ENCODE measurements at places on chromosomes 7 and 10.

DNA sequence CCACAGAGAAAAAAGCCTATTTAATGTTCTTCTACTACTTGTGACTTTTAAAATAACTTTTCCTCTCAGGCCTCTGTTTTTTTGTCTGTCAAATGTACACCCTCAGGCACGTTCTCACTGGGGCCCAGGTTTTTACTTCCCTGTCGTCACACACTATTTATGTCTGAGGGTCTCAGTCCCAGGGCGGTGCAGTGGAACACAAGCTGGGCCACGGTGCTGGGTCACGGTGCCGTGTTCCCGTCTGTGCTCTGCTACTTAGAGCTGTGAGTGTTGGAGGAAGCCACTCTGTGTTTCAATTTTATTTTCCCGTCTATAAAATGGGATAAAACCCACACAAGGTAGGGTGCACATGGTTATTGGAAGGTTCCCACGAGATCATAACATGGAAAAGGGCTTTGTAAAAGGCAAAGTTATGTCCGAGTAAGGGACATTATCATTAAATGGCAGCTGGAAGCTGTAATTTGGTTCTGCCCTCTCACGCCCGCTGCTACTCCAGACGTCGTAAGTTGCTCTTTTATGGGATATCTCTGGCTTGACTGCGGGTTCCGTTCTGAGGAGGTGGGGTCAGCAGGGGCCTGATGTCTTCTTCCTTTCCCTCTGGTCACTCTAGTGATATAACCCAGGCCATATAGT, 25.2 kb downstream of the ZNF775 start:
- no peak for DNase-seq

DNA sequence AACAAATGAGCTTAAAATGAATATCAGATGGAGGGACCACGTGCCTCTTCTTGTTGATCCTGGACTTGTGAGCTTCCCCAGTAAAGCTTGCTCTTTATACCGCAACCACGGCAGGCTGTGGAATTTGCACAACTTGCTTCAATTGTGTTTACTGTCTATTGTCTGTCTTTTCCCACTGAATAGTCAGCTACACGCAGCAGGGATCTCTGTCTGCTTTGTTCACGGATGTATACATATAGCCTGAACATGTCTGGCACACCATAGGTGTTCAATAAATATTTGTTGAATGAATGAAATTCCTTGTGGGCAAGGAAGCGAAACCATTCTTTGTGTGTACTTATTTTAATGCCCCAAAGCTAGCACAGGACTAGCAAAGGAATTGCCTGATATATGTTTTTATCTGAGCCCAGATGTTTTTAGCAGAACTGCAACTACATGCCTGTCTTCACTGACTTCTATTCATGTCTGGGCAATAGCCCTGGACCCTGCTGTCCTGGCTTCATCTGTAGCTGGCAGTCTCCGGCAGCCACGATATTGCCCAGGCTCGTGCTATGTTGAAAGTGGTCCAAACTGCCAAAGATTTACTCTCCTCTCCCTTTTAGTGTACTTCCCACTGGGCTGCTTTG, 29.9 kb upstream of the IFRD1 start:
- DNase-seq, result no peak

DNA sequence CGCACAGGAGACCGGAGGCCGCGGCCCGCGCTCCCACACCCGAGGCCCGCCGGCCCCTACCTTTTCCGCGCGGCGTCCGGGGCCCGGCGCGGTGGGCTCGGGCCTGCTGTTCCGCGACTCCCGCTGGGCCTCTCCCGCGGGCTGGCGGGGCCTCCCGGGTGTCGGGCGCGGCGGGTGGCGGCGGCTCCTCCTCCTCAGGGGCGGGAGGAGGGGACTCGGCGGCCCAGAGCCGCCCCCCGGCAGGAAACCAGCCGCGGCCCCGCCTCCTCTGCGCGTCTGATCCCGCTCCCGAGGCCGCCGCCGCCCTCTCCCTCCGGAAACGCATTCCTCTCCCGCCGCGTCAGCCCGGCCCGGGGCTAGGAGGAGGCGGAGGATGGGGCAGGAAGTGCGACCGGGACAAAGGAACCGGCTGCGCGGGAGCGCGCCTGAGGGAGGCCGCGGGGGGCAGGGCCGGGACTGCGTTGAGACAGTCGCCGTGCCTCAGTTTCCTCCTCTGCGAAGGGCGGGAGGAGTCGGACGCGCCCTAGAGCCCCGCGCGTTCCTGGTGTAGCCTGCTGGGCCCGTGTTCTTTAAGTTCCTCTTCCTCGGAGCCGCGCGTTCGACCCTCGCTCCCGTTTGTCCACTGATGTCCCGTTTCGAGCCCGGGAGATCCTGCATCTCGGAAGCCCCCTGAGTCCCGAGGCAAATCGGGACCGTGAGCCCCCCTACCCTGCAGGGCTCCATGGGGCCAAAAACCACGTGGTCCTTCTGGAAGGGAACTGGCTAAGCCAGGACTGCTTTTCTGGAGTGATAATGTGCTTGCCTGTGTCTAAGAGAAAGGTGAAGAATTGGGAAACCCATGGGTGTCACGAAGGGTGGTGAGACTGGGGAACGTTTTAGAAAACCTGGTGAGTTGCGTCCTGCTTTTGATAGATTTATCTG, at the start of gene ITGB1:
Gene ITGB1, minus strand, starts transcription at position 146 of the 921 bp plus-strand sequence. CDS start 22,672 bp downstream, outside the sequence.
- DNase-seq, result peak; percentile 65

DNA sequence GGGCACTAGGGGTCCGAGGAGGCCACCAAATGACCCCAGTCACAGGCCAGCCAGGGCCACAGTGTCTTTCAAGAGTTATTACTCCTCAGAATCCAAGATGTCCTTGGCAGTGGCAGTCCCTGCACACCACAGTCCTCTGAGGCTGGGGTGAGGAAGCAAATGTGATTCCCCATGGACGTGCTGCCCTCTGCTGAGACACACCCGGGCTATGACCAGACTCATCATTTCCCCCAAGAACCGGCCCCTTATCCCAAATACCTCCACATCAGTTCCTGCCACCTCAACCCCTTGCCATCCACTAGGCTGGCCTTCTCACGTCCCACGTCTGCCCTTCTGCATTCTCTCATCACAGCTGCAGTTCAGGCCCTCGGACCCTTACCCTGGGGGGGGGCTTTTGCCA, 5.0 kb downstream of the PRKAG2 start:
- DNase-seq, result no peak

GRCh38 chr7:16046041-16046440, 359.6 kb upstream of the MEOX2 start:
- no peak for DNase-seq

- no peak for DNase-seq
Observed at GRCh38 chr10:21513405-21513788, 12.1 kb downstream of the SKIDA1 start.

GRCh38 chr10:12243864-12244620, 48.1 kb downstream of the CDC123 start:
- no peak for DNase-seq

GRCh38 chr10:21202776-21203462, 305.8 kb upstream of the NEBL start:
- DNase-seq, result no peak

DNA sequence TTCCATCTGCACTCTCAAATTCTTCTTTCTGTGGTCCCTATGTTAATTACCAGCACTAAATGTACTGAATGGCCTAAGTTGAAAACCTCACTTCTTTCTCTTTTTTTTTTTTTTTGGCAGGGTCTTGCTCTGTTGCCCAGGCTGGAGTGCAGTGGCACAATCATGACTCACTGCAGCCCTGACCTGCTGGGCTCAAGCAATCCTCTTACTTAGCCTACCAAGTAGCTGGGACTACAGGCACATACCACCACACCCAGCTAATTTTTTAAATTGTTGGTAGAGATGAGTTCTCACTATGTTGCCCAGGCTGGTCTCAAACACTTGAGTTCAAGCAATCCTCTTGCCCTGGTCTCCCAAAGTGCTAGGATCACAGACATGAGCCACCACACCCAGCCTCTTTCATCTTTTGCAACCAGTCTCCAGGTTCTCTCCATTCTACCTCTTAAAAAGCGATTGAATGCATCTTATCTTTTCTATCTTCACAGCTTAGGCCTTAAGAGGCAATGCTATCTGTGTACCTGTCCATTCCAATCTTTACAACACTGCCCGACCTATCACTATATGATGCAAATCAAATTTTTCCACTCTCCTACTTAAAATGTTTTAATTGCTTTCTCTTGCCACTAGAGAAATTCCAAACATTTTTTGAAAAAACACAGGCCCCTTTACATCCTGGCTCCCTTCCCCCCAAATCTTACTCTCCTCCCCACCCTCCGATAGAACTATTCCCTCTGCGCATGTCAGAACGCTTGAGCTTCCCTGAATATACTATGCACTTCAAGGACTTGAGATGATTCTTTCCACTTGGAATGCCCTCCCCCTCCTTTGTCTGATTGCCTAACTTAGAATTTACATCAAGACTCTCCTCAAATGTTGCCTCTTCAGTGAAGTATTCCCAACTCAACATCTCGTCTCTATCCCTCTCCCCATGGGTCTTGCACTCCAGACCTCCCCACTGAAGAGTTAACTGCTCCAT, 6.0 kb downstream of the ICA1 start:
- no peak for DNase-seq

DNA sequence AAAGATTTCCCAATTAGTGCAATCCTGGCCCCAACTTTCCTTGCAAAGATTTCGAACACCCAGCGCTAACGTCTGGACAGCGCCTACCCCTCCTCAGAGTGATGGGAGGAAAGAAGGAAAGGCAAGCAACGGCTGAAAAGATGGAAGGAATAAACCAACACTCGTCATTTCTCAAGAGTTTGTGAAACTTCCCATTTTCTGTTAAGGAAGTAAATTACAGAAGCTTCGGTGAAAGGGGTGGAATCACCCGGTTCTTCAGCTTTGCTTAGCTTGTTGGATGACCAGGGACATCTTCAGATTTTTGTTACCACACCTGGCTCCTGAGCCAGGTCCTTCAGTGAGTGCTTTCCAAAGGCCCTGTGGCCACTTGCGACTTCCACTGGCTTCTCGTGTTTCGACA, 313.1 kb downstream of the SKIDA1 start:
- no peak for DNase-seq

DNA sequence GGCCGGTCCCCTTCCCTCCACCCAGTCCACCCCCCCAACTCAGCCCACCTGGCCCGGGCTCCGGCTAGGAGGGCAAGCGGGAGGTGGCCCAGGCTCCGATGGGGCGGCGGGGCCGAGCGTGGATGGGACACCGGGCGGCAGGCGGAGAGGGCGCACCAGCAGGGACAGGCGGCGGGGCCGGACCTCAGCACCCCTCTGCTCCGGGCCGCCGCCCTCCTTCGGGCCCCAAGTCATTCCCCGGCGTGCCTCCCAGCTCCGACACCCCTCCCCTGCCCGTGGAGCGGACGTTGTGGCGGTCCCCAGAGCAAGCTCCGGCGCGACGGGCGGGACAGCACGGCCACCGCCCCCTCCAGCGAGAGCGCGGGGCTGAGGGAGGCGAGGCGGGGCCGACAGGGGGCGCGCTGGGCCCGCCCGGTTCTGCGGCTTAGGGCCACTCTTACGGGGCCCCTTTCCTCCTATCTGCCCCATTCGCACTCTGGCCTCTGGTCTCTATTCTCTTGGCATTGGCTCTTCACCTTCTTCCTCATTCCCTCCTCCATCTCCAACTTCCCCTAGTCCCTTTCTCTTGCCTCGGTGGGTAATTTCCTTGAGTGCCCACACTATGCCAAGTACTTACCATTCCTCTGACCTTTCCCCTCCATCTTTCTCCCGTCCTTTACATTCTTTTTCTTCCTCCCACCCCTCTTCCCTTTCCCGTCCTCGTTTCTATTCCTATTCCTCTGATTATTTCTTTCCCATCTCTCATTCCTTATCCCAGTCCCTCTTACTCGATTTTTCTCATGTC, 701 bp upstream of the GBX1 start:
- no peak for DNase-seq

GRCh38 chr10:117457932-117458331, 82.7 kb upstream of the PDZD8 start:
- DNase-seq, result no peak

- DNase-seq, result no peak
Observed at GRCh38 chr10:110275128-110275729, 29.5 kb downstream of the SMNDC1 start.

- DNase-seq, result no peak
Observed at GRCh38 chr10:42937649-42938180, 139.2 kb upstream of the RET start.

DNA sequence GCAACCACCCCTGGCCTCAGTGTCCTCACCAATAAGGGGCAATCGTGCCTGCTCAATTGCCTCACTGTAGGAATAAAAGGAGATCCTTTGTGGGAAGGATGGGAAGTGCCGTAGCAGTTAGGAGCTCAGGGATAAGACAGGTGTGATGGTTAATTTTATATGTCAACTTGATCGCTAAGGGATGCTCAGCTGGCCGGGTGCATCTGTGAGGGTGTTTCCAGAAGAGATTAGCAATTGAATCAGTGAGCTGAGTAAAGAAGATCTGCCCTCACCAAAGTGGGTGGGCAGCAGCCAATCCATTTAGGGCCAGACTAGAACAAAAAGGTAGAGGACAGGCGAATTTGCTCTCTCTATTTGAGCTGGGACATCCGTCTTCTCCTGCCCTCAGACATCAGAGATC, 46.3 kb downstream of the BUB3 start:
- no peak for DNase-seq

- no peak for DNase-seq
Observed at GRCh38 chr7:112065758-112066157, 140.4 kb downstream of the DOCK4 start.

DNA sequence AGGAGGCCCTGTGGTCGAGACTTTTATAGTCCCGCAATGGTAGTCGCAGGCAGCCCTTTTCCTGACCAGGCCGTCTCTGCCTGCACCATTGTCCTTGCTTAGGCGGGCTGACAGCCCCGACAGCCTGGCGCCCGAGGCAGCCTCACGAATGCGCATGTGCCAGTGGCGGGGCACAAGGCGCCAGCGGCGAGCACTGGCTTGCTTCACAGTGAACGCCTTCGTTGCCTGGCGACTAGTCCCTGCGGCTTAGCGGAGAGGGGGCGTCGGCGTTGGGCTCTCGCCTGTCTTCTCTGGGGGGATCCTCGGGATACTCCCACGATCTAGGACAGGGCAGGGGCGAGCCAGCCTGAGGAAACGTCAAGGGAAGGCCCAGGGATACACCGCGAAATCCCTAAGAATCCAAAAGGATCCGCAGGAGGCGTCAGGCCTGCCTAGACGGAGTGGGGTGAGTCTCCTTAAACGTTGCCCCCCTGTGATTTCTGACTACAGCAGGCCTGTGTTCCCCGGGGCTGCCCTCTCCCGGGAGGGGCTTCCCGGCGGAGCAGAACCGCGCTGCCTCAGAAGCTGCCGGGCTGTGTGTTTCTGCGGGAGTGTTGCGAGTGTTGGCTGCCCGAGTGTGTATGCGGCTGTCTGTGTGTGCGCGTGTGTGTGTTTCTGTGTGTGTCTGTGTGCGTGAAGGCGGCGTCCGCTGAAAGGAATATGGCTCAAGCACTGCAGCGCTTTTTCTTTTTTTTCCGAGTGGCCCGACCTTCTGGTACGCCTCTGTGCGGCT, 20.5 kb upstream of the ZNF273 start:
- no peak for DNase-seq
